ENCODE measurements at places on chromosomes 3 and 15.

GRCh38 chr3:159586571-159587202 is 401.9 kb upstream of the IL12A start:
- DNase-seq: peak; percentile 7

DNA sequence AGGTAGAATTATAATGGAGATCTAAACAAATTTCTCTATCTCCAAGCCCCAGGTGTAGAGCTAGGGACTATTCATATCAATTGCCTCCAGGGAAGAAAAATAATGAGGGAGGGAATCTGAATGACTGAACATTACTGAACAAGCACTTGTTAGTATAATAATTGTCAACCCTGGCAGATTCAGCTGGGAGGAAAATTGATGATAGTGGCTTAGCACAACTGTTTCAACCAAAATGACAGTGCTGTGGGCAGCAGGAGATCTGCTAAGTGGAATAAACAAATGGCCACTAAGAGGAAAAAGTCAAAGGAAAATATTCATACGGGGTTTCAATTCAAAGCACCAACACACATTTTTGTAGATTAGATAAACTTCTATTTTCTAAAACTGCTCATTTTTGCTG is 294.9 kb upstream of the ZNF385D start:
- DNase-seq: no peak

DNA sequence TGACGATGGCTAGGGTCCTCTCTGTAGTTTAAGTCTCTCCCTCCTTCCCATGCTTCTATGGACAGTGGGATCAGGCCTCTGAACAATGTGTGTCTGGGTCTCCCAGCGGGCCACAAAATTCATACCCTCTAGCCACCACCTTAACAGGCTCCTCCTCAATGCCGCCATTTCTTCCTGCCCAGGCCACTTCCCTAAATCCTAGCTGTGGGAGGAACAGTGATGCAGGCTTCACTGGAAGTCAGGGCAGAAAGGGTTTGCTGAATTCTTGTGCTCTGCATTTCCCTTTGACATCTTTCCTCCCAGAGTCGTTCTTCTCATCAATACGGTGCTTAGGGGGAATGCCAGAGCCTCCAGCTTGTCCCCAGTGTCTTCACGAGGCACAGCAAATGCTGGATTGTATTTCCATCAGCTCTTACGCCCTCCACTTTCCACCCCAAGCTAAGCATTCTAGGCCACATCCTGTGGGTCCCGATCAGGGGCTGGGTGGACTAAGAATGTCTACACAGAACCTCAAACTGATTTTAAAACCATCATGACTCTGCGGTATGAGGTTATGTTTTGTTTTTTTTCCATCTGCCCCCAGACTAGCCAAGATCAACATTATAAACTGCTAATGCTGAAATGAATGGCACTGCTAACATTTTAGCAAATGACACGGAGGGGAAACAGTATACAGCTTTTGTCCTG is 11.9 kb upstream of the LDHAL6B start:
- no peak for DNase-seq

DNA sequence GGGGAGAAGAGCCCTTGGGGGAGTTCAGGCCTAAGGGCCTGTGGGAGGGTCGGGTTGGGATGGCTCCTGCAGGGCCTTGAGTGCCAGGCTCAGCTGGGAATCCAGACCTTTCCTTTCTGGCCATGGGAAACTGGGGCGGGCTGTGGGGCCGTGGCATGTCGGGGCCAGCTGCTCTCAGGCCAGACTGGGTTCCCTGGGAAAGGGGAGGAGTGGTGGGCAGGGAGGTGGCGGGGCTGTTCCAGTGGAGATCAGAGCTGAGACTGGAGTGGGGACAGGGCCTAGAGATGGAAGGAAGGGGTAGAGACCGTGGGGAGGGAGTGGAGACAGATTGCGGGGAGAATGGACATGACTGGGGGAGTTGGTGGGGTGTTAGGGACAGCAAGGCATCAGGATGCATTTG is 20.3 kb downstream of the FBLN2 start:
- no peak for DNase-seq

- DNase-seq: no peak
Measured at GRCh38 chr3:185067173-185067572, 85.7 kb downstream of the C3orf70 start.

- no peak for DNase-seq
Measured at GRCh38 chr3:79366414-79366813, 401.4 kb downstream of the ROBO1 start.

DNA sequence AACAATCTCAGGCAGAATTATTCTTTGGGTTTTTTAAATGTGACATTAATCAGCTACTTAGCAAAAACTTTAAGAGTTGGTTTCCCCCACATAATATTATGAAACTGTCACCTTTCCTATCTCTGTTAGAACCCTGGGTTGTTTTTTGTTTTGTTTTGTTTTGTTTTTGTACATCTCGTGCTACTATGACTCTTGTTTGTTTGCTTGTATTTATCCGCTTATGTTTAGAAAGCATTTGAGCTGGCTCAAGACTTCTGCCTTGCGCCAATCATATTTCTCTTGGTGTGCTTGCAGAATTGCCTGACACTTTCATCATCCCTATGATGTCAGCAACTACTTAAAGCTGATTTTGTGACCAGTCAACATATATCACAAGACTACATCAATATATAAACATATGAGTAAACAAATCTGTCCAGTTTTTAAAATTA is 116.9 kb downstream of the DCLK3 start:
- peak; percentile 23 for DNase-seq

- no peak for DNase-seq
Measured at GRCh38 chr3:32495609-32496008, 7.0 kb downstream of the CMTM6 start.

GRCh38 chr3:71262364-71263265 is 320.9 kb downstream of the FOXP1 start:
- no peak for DNase-seq

DNA sequence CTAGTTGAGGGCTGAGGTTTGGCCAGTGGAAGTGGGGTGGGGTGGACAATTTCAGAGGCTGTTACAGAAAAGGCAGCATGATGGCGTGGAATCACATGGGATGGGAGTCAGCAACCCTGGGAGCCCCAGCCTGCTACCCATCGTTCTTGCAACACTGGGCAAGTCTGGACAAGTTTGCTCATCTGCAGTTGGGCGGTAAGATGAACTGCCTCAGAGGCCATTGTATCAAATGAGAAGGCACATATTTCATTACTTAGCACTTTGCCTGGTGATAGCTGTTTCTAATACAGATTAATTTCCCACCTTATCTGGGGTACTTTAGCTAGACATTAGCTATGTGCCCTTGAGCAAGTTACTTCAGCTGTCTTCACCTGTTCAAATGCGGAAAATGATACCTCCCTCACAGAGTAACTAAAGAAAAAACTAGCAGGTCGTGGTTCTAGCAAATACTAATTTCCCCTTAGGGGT is 248.9 kb downstream of the THSD4 start:
- DNase-seq: no peak

DNA sequence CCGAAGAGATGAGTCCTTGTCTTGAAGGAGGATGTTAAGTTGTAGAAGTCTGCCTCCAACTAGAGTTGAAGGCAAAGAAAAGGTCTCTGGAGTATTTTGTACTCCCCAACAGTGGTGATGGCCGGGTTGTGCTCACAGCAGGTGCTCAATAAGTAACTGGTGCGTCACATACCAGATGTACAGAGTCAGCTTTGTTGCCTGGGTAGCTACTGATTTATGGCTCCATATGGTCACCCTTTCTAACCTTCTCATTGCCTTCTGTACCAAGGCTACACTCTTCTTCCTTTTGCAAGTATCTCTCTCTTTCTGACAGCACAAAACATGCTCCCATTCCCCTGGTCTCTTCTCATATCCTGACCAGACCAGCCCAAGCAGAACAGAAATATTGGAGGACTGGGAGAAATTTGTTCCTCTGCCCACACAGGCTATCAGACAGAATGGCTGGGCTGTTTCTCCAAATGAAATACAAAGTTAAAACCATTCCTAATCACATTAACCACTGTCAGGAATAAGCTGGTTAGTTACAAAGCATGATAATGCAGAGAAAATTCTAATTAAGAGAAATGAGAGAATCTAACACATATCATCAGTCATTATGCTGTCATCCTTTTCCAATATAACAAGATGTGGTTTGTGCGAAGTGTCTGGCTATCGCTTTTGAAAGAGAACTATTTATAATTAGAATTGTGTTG is 150.1 kb upstream of the LRRN1 start:
- DNase-seq: no peak

- no peak for DNase-seq
Measured at GRCh38 chr15:101326462-101327146, 31.6 kb upstream of the SNRPA1 start.

DNA sequence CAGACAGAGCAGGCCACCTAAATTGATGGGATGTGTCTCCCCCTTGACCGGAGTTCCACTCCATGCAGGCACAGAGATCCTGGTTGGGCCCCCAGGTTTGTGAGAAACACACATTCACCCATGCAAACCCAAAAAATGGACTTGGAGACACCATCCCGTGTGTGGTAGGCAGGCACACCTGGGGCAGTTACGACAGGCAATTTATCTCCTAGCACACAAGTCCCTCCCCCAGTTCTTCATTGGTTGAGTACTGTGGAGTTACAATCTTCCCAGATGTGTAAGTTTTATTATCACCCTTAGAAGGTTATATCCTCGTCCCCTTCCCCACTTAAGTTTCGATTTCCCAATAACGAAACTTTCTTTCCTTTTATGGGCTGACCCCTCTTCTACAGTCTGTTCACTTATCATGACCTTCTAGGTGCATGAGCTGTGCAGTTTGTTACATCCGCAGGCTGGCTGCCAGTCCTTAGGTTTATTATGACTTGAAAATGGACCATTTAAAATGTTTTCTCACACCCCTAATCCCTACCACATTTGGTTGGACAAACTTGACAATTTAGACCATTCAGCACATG is 27.3 kb downstream of the ARL8B start:
- DNase-seq: no peak

DNA sequence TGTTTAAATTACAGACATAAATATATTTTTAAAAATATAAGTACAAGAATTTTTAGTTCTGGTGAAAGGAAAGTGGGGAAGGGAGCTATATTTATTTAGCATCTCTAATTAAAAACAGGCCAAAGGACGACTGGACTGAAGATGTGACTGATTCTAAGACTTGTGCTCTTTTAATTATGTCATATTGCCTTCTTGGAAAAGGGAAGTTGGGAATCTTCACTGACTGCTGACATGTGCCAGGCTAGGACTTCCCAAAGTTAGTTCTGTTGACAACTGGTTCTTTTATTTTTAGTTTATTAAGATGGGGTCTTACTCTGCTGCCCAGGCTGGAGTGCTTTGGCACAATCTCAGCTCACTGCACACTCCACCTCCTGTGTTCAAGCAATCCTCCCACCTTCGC is 13.5 kb downstream of the CNOT10 start:
- no peak for DNase-seq

DNA sequence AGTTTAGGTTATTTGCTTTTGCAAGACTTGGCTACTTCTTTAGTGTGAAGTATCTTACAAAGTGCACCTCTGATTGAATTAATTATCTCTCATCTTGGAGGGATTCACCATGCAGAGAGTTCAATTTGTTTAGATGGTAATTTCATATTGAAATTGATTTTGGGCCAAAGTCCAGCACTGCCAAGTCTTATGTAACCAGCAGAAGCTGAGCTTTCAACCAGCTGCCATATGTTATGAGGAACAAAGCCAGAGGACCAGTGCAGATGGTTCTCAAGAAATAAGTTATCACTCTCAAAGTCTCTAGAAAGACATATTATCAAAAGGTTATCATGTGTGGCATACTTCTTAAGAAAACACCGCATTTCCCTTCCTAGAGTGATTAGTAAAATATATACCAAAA is 29.0 kb downstream of the ABHD6 start:
- no peak for DNase-seq

DNA sequence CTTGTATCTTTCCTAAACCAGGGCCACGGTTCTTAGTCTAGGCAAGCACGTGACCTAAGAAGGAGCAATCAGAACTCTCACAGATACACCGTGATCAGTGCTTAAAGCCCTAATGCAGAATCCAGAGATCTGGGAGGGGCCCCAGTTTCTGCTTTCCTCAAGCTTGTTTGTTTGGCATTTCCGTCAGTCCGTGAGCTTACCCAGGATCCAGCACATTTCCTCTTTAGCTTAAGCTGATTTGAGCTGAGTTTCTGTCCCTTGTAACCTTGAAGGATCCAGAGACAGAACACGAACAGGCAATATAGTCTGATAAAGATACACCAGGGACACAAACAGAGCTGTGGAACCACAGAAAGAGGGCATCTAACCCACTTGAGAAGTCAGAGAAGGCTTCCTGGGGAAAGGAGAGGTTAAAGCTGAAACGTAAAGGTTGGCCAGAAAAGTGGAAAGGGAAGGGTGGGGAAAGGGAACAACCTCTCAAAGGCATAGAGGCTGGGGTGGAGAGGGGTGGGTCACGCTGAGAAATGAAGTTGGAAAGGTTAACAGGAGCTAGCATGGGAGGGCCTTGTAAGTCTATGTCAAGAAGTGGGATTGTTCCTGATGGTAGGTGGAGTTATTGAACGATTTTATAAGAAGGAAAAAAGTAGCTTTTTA is 42.1 kb upstream of the RARB start:
- no peak for DNase-seq

- no peak for DNase-seq
Measured at GRCh38 chr3:16350597-16351318, 85.7 kb downstream of the OXNAD1 start.

DNA sequence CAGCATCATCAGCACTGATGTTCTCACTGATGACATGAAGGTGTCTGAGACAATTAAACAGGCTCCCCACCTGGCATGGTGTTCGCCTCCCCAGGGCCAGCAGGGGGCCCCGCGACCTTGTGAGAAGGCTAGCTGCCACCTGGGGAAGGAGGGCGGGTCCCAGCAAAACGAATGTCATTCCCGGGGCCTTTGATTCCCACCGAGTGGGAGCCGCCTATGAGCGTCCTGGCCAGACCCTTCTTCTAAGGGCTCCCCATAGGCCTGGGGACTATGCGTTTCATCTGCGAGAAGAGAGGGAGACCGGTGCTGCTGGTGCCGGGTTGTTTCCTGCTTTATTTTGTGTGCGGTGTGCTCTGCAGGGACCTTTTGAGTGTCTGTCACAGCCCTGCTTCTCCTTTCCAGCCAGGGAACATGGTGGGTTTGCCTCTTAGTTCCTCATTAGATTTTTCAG is 20.5 kb upstream of the MINDY4B start:
- DNase-seq: no peak

DNA sequence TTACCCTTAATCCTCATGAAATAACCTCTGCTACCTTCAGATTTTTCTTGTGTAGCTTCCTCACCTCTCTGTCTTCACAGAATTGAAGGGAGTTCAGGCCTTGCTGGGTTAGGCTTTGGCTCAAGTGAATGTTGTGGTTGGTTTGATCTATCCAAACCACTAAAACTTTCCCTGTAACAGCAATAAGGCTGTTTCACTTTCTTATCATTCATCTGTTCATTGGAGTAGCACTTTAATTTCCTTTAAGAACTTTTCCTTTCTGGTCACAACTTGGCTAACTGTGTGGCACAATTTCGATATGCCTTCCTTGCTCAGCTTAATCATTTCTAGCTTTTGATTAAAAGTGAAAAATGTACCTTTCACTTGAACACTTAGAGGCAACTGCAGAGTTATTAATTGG is 129.8 kb downstream of the NR1I2 start:
- DNase-seq: no peak

GRCh38 chr3:2334921-2335320 is 236.3 kb downstream of the CNTN4 start:
- no peak for DNase-seq

All from skeletal muscle cell (primary cell).